Stimulated activated naive B cell treated with anti-CD40 and anti-IgM and Interleukin-4, amounts not matched to agents 10 μg/mL and 1 μg/mL and 100 μg/mL, for 72 hours (primary cell): ENCODE measurements at places on chromosomes 7 and 10.
A peak's percentile ranks its signal among the peaks of the same experiment; 100 is the strongest.

- no peak overlapping the region for H3K4me3 ChIP-seq
- H3K36me3 ChIP-seq = peaks cover 10% of the 10 kb centered on the region
- no peaks in the 10 kb centered on the region for H3K27me3 ChIP-seq
- DNase-seq = no peak
- peak overlapping the region; percentile 99 for H3K27ac ChIP-seq
These were observed 1.6 kb upstream of the HILPDA start for GRCh38 chr7:128453836-128454804.

GRCh38 chr7:87426160-87426559, 49.3 kb downstream of the ABCB4 start:
- no peaks in the 10 kb centered on the region for H3K4me1 ChIP-seq
- H3K36me3 ChIP-seq = peaks cover 35% of the 10 kb centered on the region
- no peak for DNase-seq
- no peaks in the 10 kb centered on the region for H3K27me3 ChIP-seq

DNA sequence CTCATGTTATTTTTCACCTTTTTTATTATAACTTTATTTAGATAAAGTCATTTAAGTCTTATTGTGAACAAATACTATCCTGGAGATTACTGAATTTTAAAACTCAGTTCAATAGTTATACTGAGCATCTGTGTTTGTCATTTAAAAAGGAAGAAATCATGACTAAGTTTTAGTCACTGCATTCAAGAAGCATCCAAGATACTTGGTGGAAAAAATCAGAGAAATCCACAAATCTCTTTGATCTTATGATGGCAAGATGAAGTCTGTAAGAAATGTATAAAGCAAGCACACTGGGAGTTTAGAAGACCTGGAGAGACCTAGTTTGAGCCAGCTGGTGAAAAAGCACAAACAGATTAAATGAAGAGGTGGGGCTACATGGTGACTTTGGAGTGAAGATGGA, 529.8 kb upstream of the IGFBP3 start:
- H3K27me3 ChIP-seq = no peaks in the 10 kb centered on the region
- no peaks in the 10 kb centered on the region for H3K36me3 ChIP-seq
- no peak for DNase-seq
- H3K4me1 ChIP-seq = no peaks in the 10 kb centered on the region
- no peak overlapping the region for H3K27ac ChIP-seq

DNA sequence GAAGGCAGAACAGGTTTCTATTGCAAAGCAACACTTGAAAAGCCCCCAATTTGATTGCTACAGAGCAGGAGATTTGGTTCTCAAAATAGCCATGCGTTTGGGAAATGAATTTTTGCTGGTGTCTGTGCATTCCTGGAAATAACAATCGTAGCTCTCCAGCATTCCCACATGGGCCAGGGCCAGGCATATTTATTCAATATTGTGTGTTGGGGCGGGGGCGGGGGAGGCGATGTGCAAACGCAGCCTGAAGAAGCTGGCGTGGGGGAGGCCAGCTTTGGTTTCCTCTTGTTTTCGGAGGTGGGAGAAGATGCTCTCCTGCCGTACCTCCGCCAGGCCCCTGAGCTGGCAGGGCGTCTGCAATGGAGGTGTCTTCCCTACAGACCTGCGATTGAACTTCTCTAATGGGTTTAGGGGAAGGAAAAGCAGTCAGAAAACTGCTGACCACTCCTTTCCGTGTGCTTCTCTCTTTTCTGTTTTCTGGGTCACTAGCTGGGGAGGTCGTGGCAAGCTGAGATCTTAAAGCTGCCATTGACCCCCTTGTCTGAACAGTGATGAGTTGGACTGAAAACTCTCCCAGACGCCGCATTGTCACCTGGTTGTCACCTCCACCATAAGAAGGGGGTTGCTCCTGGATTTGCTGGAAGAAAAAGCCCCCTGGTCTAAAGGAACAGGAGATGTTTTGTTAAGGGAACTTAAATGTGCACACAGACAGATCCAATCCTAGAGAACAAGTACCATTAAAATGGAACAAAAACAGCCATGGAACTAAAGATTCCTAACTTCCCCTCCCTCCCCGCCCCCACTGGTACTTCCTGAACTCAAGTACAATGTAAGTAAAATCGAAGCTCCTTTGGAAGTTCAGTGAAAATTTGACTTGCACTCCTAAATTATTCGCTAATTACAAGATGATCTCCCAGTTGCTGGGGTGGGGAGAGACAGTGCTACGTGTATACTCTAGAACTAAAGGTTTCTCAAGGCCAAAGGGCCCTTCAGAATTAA, 56.4 kb upstream of the HABP2 start:
- no peaks in the 10 kb centered on the region for H3K4me1 ChIP-seq
- no peak overlapping the region for H3K27ac ChIP-seq
- DNase-seq = no peak
- no peaks in the 10 kb centered on the region for H3K36me3 ChIP-seq
- H3K4me3 ChIP-seq = no peak overlapping the region

- H3K4me3 ChIP-seq = no peak overlapping the region
- H3K36me3 ChIP-seq = peaks cover 18% of the 10 kb centered on the region
- H3K27me3 ChIP-seq = no peaks in the 10 kb centered on the region
- H3K27ac ChIP-seq = peak overlapping the region; percentile 96
These were observed 41.8 kb downstream of the LCOR start for GRCh38 chr10:96873756-96874467.

- no peak for DNase-seq
- H3K4me1 ChIP-seq = no peaks in the 10 kb centered on the region
- H3K36me3 ChIP-seq = no peaks in the 10 kb centered on the region
- no peak overlapping the region for H3K27ac ChIP-seq
These were observed 1254.4 kb upstream of the PHF14 start for GRCh38 chr7:9719303-9719702.

GRCh38 chr7:26441002-26441521, 149.4 kb downstream of the SNX10 start:
- H3K27ac ChIP-seq = peak overlapping the region; percentile 20
- DNase-seq = no peak
- H3K27me3 ChIP-seq = no peaks in the 10 kb centered on the region
- H3K4me3 ChIP-seq = no peak overlapping the region

- no peak for DNase-seq
- H3K36me3 ChIP-seq = no peaks in the 10 kb centered on the region
- no peak overlapping the region for H3K4me3 ChIP-seq
- no peak overlapping the region for H3K27ac ChIP-seq
These were observed 131.5 kb downstream of the GRM3 start for GRCh38 chr7:86775203-86775602.

DNA sequence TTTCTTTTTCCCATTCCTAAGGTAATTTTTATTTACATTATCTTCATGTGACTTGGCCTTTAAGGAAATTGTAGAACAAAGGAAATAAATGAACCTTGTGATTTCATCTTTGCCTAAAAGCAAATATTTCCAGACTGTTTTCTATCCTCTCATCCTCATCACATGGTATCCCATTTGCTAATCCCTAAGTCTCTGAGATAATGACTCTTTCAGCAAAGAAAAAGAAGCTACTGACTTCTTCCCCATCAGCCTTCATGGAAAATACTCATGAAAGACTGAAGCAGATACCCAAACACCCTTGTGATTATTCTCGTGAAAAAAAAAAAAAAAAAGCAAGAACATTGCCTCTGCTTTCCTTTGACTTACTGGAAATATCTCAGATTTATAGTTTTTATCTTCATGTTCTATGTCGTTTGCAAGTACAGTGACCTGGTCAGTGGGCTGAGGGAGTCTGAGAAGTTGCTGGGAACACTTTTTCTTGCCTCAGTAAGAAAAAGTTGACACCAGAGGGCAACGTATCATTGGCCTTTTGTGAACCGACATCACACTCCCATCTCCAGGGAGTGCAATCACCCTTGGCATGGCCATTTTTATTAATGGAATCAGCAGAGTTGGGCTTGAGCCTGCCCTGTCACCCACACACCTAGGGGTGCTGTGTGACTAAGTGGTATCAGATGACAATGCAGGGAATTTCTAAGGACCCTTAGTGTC, 246.0 kb upstream of the KMT2E start:
- peaks cover 9% of the 10 kb centered on the region for H3K27me3 ChIP-seq
- no peak for DNase-seq
- H3K4me1 ChIP-seq = no peaks in the 10 kb centered on the region
- no peak overlapping the region for H3K27ac ChIP-seq
- H3K36me3 ChIP-seq = no peaks in the 10 kb centered on the region

- peaks cover 24% of the 10 kb centered on the region for H3K27me3 ChIP-seq
- DNase-seq = no peak
- peaks cover 6% of the 10 kb centered on the region for H3K4me1 ChIP-seq
- no peak overlapping the region for H3K4me3 ChIP-seq
- H3K27ac ChIP-seq = no peak overlapping the region
These were observed 25.9 kb downstream of the DGKI start for GRCh38 chr7:137820677-137821420.

DNA sequence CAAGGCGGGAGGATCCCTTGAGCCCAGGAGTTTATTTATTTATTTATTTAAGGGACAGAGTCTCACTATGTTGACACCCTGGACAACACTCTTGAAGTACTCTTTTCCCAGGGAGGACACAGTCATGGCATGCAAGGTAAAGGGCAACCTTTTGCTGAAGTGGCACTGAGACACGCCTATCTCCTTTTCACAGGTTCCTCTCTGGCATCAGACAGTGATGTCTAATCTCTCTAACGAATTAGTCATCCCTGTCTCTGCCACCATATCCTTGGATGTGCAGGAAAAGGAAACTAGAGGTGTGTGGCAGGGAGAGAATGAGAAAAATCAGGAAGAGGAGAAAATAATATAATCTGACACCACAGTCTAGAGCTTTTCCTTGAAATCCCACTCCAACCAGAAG, 19.5 kb downstream of the CPVL start:
- H3K27me3 ChIP-seq = peaks cover 15% of the 10 kb centered on the region
- H3K36me3 ChIP-seq = no peaks in the 10 kb centered on the region
- no peak for DNase-seq

GRCh38 chr10:22379059-22379458, 33.8 kb downstream of the SPAG6 start:
- H3K4me3 ChIP-seq = no peak overlapping the region
- H3K36me3 ChIP-seq = no peaks in the 10 kb centered on the region
- no peaks in the 10 kb centered on the region for H3K27me3 ChIP-seq
- no peak for DNase-seq
- H3K27ac ChIP-seq = no peak overlapping the region

- peak; percentile 69 for DNase-seq
- no peaks in the 10 kb centered on the region for H3K36me3 ChIP-seq
- no peaks in the 10 kb centered on the region for H3K27me3 ChIP-seq
- no peaks in the 10 kb centered on the region for H3K4me1 ChIP-seq
These were observed 62.2 kb downstream of the CCDC71L start for GRCh38 chr7:106598663-106599342.

DNA sequence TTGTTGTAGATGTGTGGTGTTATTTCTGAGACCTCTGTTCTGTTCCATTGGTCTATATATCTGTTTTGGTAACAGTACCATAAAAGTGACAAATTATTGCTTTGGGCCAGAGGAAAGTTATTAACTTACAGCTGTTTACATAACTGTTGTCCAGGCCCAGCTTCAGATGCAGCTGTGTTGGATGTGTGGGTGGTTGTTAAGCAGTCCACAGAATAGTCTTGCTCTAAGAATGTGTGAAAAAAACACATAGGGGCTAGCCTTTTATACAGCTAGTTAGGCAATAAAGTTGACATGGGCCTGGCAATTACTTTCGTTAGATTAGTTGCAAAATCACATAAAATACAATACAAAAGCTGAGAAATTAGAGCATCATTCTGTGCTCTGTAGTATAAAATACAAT, 31.9 kb downstream of the DLD start:
- no peak for DNase-seq
- no peak overlapping the region for H3K27ac ChIP-seq
- no peaks in the 10 kb centered on the region for H3K27me3 ChIP-seq
- peaks cover 20% of the 10 kb centered on the region for H3K4me1 ChIP-seq

DNA sequence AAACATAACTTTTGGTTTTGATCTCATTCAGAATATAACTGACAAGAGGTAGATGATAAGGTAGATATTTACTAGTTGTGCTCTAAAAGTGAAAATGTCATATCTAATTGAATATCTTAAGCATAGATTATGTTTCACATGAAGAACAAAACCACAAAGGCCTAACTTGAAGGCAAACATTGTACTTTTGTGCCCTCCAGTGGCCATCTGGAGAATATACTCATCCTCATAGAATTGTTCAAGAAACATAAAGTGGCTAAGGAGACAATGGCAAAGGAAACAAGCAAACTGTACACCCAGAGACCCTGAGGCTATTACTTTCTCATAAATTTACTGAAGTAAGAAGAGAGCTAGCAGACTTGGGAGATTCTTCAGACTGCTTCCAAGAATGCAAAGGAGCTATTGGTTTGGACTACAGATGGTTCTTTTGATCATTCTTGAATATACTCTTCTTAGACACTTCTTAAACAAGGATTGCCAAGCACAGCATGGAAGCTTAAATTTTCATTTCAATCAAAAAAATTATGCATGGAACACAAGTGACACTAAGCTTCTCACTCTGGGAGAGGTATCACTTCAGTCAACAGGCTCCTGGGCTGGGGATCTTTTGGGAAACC, 98.2 kb upstream of the DKK1 start:
- H3K4me3 ChIP-seq = no peak overlapping the region
- peak; percentile 30 for DNase-seq
- peaks cover 27% of the 10 kb centered on the region for H3K4me1 ChIP-seq

DNA sequence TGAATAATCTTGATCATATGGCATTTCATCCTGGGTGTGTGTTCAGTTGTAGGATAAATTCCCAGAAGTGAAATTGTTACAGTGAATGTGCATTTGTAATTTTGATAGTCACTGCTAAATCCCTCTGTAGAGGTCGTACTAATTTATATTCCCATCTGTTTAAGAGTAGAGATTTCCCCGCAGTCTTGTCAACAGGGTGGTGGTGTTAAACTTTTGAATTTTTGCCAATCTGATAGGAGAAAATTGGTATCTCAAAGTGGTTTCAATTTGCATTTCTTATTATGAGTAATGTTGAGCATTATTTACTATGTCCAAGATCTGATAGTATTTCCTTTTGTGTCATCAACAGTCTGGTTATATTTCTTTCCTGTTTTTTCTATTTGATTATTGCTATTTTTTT, 101.7 kb downstream of the AUTS2 start:
- no peak for DNase-seq
- H3K4me1 ChIP-seq = peaks cover 20% of the 10 kb centered on the region
- H3K4me3 ChIP-seq = no peak overlapping the region
